ENCODE measurements at places on chromosomes 1 and 21.
A peak's percentile ranks its signal among the peaks of the same experiment; 100 is the strongest.

- DNase-seq, result peak; percentile 81
Measured at GRCh38 chr1:93673163-93673829, 8.3 kb downstream of the BCAR3 start.

DNA sequence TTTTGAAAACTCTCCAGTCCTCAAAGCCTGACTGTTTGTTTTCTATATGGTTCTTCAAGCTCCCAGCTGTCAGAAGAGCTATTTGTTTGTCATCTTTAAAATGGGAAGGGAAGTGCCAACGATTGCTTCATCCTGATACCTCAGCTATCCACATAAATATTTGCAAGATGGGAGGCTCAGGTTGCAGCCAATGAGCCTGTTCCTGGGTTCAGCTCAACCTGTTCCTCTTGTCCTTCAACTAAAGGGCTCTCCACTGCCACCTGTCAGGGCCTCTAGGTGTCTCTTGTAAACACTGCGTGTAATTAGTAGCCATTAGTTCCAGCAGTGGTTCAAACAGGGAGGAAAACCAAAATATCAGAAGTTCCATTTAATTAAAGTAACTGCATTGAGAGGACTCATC lies 445.1 kb downstream of the AJAP1 start:
- no peak for DNase-seq

- DNase-seq, result no peak
Measured at GRCh38 chr1:163203561-163203960, 845 bp upstream of the RGS5 start.

- no peak for DNase-seq
Measured at GRCh38 chr1:241355311-241356010, 1.5 kb downstream of the RGS7 start.

GRCh38 chr1:65421351-65422025 lies 1.0 kb downstream of the LEPR start:
- peak; percentile 70 for DNase-seq

DNA sequence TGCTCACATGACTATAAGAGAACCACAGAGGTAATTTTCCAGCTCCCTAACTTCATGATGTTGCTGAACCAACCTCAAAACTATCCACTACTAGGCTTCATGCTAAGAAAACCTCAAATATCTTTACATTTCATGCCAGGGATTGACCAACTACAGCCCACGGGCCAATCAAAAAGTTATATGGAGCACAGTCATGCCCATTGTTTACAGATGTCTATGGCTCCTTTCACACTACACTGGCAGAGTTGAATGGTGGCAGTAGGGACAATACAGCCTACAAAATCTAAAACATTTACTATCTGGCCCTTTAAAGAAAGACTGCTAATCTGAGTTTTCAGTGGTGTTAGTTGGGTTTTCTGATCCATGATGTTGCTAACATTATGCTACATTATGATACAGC lies 154.8 kb downstream of the TM2D1 start:
- DNase-seq, result no peak

DNA sequence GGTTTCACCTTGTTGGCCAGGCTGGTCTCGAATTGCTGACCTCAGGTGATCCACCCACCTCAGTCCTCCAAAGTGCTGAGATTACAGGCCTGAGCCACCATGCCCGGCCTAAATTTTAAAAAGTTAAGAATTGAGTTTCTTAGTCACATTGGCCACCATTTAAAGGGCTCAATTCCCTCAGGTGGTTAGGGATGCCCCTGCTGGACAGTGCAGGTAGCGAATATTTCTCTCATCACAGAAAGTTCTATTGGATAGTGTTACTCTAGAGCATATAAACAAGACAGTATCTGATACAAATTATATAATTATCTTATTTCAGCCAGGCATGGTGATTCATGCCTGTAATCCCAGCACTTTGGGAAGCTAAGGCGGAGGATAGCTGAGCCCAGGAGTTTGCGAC lies 320.2 kb downstream of the ZP4 start:
- no peak for DNase-seq

DNA sequence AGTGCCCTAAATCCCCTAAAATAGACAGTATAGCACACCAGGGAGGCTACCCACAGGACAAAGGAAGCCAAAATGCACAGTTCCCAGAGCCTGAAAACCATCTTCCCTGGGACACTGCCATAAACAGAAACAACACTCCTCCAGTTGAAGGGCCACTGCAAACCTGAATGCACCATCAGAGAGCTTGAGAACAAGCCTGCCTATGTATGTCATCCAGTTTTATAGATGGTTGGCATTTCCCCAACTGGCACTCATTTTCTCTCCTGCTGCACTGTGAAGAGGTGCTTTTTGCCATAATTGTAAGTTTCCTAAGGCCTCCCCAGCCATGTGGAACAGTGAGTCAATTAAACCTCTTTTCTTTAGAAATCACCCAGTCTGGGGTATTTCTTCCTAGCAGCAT lies 169.0 kb downstream of the AGBL4 start:
- DNase-seq, result no peak

- peak; percentile 45 for DNase-seq
Measured at GRCh38 chr1:19344372-19344810, 32.3 kb downstream of the SLC66A1 start.

- no peak for DNase-seq
Measured at GRCh38 chr1:66381621-66382275, 152.2 kb upstream of the SGIP1 start.

Measured in fibroblast of pulmonary artery (primary cell).